ENCODE measurements at places on chromosomes 1 and 21.

- ATAC-seq = peak; percentile 97
These were observed at the start of gene SNIP1 for GRCh38 chr1:37553927-37554808. TSS of gene SNIP1 (minus strand) at chr1:37554293. CDS start at chr1:37554229, 64 bp downstream.

- ATAC-seq = no peak
These were observed 181.2 kb upstream of the ESRRG start for GRCh38 chr1:216904471-216904870.

DNA sequence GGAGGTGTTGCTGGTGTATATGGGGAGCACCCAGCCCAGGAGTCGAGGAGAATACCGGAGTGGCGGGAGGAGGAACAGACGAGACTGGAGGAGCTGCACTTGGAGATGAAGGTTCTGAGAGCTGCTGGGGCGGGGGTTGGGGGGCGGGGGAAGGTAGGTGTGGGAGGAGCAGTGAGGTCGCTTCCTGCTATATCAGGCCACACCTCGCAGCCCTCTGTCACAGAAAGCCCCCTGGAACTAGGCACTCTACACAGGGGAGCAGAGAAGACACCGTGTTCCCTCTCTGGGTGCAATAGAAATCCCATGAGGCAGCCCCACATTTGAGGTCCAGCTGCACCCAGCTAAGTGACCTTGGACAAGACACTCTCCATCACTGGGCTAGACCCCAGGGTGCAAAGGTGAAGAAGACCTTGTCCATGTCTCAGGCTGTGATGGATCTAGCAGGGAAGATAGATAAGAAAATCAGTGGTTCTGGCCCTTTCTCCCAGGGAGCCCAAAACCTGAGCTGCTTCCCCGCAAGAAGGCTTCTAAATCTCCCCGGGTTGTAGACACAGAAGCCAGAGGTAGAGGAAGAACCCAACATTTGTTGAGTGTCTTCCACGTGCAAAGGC is 155.8 kb upstream of the EDN2 start:
- ATAC-seq = no peak

- ATAC-seq = no peak
These were observed 12.8 kb upstream of the GALNT2 start for GRCh38 chr1:230054092-230054749.

GRCh38 chr21:36156815-36157670 is at the start of gene DOP1B:
TSS of gene DOP1B (plus strand) at chr21:36156824. CDS start at chr21:36164734, 7,910 bp downstream.
- ATAC-seq = peak; percentile 7

DNA sequence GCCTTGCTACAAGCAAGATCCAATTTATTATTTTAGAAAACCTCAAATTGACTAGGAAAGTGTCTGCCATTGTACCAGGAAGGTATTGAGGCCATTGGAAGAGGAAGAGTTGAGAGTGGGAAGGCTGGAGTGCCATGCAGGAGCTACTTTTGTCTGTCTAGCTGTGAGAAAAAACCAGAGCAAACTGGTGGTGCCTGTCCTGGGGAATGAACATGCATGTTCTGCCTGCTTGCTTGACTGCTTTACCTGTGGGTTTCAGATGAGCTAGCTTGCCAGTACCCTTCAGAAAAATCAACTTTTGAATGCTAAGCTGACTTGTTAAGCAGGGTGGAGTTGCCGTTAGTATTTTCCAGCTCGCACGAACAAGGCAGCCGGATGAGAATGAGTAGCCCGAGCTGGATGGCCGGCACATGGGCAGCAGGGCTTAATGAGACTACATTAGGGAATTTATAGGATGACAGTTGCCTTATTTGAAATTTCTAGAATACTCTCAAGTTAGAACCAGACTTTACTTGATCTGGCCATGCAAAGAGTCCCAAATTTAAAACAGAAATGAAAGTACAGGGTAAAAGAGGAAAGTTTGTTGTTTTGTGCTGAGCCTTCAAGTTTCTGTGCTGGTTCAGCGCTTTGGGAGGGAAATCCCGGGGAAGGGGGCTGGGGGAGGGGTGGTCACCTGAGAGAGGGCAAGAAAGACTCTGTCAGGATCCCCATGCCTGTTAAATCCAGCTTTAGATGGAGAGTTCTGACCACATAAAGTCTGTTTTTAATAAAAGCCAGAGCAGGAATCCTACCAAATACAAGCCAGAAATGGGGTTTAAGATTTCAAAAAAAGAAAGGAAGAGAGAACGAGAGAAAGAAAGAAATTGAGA is 29.6 kb upstream of the C1orf105 start:
- peak; percentile 10 for ATAC-seq

GRCh38 chr1:68178821-68179490 is 53.4 kb downstream of the WLS start:
- no peak for ATAC-seq

DNA sequence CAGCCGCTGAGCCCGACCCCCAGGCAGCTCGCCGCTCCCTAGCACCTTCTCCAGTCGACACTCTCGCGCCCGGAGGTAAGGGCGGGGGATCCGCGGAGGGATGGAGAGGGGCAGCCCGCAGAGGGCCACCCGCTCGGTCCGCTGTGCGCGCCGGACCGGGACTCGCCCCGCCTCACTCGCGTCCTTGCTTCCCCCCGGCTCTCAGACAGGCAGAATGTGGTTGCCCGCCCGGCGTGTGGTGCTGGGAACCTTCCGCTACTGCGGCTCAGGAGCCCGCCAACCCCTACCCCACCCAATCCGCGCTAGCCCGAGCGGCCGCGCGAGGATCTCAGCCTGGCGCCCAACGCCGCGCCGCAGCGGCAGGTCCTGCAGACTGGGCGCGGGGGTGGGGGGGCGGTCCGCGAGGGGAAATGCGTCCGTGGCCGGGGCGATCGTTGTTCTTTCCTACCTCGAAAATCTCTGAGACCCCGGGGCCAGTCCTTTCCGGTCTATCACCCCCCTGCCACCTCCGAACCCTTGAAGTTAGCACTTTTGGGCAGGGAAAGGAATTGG is 404 bp downstream of the LRRC8C start:
- peak; percentile 30 for ATAC-seq

DNA sequence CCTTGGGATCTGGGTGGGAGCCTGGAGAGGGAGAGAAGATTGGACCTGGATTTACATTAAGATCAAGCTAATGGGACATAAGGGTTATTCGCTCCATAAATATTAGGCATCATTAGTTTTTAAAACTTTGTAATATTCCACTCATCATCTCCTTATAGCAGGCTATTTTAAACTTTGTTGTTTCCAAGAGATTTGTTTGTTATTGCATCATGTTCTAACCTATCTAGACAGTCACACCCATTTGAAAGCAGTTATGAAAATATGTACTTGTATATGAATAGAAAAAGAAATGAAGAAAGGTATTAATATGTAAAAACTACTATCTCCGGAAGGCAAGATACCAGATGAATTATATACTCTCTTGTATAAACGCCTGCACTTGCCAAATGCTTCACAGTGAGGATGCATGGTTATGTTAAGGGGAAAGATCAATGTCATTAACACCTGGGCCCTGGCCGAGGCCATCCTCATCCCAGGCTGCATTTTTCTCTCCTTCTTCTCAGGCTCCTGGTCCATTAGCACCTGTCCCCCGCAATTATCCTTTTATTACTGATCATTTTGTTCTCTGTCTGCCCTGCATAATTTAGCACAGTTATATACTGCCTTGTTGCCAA is 468.2 kb downstream of the MATN1 start:
- ATAC-seq = no peak

GRCh38 chr1:234924450-234925355 is 203.9 kb downstream of the TOMM20 start:
- ATAC-seq = no peak

GRCh38 chr1:110643879-110644472 is 30.8 kb downstream of the KCNA3 start:
- ATAC-seq = no peak

GRCh38 chr1:90045853-90046563 is 51.1 kb downstream of the ZNF326 start:
- no peak for ATAC-seq

- no peak for ATAC-seq
These were observed 8.4 kb downstream of the ITGA10 start for GRCh38 chr1:145901312-145902021.

DNA sequence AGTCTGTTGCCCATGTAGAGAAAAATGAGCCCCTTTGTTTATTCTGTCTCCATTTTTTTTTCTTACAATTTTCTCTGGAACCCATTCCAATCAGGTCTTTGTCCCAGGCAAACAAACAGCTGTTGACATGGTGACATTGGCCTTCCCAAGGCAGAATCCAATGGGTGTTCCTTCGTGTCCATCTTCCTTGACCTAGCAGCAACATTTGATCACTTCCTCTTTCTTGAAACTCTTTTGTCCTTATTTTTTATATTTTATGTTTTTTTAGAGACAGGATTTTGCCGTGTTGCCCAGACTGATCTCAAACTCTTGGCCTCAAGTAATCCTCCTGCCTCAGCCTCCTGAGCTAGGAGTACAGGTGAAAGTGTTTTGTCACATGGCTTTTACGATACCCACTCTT is 65.4 kb upstream of the CACNA1E start:
- ATAC-seq = no peak
